Natural killer cell (primary cell): ENCODE measurements at places on chromosomes 12 and 14. TPM values are rescaled to one million over a fixed set of nuclear protein-coding genes. Genes with fewer than 3 reads are reported as not detected.

B4GALNT3 gene
- total RNA-seq, result 0.93 TPM

- H3K27me3 ChIP-seq, result no peaks in the 10 kb centered on the region
- no peaks in the 10 kb centered on the region for H3K36me3 ChIP-seq
- no peak for DNase-seq
- no peak overlapping the region for H3K27ac ChIP-seq
These were observed 13.0 kb downstream of the SAMD15 start for GRCh38 chr14:77390188-77390587.

- H3K27me3 ChIP-seq, result peaks cover 30% of the 10 kb centered on the region
These were observed 1.9 kb upstream of the YBX3 start for GRCh38 chr12:10725003-10725402.

SERPINA5 gene
- total RNA-seq, result not detected

- peak; percentile 28 for DNase-seq
- H3K36me3 ChIP-seq, result no peaks in the 10 kb centered on the region
- H3K27ac ChIP-seq, result no peak overlapping the region
These were observed 441.3 kb downstream of the DAD1 start for GRCh38 chr14:22147716-22148115.
